ENCODE measurements at places on chromosomes 6 and 20.

DNA sequence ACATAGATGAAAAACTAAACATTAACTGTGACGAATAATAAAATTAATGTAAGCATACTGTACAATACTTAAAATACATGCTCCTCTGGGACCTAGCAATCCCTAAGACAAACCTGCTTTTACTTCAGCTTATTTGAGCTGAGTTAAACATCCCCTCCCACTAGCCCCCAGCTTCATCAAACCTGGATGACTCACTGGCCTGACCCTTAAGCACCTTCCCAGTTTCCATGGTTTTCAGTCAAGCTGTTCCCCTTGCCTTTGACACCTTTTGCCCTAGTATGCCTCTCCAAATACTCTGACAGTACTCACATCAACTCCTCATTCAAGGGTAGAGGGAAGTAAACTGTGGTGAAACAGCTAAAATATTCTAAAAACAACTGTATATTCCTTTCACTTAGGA is 4.2 kb downstream of the ELOVL4 start:
- DNase-seq = no peak

GRCh38 chr6:107707346-107708275 is 116.5 kb downstream of the SCML4 start:
- no peak for DNase-seq

- DNase-seq = no peak
These were observed 19.7 kb downstream of the NPEPL1 start for GRCh38 chr20:58712151-58712791.

GRCh38 chr20:62588458-62589149 is 53.7 kb upstream of the SLCO4A1 start:
- no peak for DNase-seq

DNA sequence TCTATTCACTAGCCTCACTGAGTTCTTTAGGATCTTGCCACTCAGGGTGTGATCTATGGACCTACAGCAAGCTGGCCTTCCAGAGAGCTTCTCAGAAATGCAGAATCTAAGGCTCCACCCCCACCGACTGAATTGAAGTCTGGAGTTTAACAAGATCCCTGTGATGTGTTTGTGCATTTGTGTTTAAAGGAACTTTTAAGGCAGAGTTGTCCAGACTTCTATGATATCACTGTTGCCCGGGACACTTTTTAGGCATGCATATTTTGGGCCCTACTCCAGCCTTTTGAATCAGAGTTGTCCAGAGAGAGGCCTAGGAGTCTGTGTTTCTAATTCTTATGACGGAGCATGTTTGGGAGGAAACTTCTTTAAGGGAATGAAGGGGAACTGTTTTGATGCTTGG is 232.3 kb downstream of the QKI start:
- no peak for DNase-seq

DNA sequence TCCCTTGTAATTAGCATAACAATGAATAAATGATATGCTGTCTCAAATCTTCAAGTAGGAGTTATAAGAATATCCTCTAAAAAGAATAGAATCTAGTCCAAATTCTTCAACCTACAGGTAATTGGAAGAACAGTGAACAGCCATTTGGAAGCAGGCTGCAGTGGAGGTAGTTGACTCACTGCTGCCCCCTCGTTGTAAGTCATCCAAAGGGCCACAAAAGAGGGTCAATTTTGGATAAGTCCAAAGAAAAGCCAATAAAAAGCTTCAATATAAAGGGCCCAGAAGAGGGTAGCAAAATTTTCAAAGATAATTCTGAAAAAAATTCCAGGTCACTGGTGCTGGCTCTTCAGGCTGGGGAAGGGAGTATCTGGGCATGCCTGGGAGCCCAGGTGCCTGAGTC is 60.8 kb upstream of the SSTR4 start:
- peak; percentile 15 for DNase-seq

- peak; percentile 78 for DNase-seq
These were observed 5.4 kb upstream of the PLAGL1 start for GRCh38 chr6:144013486-144013909.

GRCh38 chr6:160979061-160979708 is 12.4 kb upstream of the MAP3K4 start:
- DNase-seq = no peak

Data from fibroblast of skin of right biceps (primary cell).